ENCODE measurements at places on chromosomes 7 and 10.
A peak's percentile ranks its signal among the peaks of the same experiment; 100 is the strongest.

GRCh38 chr7:34401776-34402175 is 256.2 kb upstream of the NPSR1 start:
- no peak for DNase-seq

- DNase-seq, result no peak
These were observed 9.0 kb upstream of the ARMS2 start for GRCh38 chr10:122445469-122445868.

GRCh38 chr7:1610678-1611302 is 41.0 kb upstream of the PSMG3 start:
- no peak for DNase-seq

DNA sequence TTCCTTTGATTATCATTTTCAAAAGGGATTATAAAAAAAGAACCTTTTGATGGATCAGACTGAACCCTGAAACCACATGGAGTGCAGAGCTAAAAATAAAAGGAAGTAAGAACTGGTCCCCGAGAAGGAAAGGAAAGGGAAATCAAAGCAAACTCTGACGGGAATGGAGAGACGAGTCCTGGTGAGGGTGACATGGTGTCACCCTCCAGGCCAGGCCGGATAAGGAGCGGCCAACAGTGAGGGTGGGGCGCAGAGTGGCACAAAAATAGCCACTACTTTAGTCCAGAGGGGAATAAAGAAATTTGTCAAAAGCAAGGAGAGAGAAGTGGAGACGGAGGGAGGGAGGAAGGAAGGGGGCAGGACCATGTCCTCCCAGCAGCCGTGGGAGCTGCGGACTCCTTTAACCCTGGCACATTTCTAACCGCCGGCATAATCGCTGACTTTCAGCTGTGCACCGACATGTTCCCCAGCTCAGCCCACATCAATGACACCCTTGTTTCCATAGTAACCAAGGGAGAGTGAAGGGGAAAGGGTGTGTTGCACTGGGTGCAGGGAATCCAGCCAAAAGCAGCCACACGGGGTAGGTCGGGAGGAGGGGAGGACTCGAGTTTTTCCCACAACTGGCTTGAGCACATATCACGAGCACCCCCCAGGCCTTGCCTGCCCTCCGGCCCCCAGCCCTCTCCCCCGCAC is 29.7 kb downstream of the TRIM8 start:
- peak; percentile 52 for DNase-seq

DNA sequence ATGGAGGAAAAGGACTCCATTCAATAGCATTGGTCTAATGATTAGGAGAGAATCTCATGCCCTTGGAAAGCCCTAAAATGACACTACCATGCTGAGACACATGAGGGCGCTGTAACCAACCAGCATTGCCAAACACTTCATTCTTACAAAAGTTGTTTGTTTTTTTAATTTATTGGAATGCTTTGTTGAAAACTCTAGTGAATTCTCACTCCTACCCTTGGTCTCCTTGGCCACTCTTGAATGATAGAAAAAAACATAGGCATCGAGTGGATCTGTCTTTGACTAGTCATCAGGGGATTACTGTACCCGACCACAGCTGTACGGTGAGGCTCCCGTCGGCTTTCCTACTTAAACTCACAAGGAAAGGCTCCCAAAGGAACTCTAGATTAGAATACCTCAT is 29.3 kb upstream of the ADD3 start:
- peak; percentile 58 for DNase-seq

GRCh38 chr7:140989068-140989467 is 25.7 kb downstream of the MRPS33 start:
- DNase-seq, result no peak

DNA sequence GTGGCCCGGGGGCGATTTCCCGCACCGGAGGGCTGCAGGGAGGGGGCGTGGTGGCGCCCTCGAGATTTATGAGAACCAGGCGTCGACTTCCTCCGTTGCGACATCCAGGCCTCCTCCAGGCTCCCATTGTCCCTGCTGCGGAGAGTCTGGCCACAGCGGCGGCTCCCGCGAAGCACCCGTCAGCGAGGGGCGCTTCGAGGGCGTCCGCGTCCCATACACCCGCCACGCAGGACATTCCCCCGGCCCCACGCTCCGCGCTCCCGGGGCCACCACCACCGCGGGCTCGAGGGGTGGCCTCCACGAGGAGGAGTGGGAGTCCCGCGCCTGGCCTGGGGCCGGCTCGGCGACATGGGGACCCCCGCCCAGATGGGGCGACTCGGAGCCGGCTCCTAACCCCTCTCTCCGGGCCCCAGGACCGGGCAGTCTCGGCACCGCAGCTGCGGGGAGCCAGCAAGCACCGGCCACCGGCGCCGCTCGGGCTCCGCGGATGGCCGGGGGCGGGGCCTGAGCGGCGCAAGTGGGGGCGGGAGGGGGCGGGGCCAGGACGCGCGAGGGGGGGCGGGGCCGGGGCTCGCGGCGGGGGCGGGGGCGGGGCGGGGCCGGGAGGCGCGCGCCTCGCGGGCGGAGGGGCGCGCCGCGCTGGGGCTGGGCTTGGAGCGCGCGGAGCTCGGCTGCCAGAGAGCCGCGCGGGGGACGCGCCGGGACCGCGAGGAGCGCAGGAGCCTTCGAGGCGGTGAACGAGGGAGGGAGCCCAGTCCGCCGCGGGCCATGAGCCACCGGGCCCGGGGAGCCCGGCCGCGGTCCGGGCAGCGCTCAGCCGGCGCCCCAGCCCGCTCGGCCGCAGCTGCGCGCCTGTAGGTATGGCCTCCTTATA is at the start of gene SH2B2:
SH2B2 (plus strand) TSS at position 632 of the 874 bp plus-strand sequence. CDS start 13,683 bp downstream, outside the sequence.
- DNase-seq, result no peak

- no peak for DNase-seq
These were observed 28.5 kb downstream of the CELF2 start for GRCh38 chr10:11045995-11046775.

DNA sequence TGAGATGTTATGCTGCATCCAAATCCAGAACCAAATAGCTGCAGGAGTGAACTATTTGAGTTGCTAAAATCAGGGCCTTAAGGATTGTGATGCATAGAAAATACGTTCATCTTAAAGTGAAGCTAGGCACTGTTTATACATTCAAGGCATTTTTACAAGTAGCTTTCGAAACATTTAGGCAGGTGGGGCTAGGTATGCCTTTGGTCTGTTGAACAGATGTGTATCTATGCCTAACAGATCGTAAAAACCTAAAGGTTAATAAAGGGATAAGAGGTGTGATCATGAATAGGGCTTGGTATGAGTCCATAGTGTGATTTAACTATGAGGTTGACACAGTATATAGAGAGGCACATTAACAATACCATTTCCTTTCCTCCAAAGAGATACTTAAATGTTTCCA is 262.5 kb downstream of the SEMA3D start:
- DNase-seq, result no peak

DNA sequence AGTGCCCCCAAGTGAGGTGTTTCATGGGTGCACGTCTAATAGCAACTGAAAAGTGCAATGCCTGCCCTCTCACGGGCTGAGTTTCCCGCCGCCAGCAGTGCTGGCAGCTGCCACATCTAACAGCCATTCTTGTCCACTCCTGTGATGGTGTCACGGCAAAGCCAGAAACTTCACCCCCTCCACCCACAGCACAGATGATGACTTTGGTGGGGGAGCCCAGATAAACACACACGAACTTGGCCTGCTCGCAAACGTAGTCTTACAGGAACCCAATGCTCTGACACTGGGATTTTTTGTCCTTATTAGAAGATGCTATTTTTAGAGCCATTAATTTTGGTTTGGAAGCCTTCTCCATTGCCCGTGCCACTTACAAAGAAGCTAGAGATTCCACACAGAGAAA is 26.7 kb downstream of the CPXM2 start:
- DNase-seq, result no peak

- no peak for DNase-seq
These were observed 1.3 kb downstream of the PGAM2 start for GRCh38 chr7:44063894-44064651.

- no peak for DNase-seq
These were observed 14.6 kb downstream of the PHTF2 start for GRCh38 chr7:77813180-77813579.

DNA sequence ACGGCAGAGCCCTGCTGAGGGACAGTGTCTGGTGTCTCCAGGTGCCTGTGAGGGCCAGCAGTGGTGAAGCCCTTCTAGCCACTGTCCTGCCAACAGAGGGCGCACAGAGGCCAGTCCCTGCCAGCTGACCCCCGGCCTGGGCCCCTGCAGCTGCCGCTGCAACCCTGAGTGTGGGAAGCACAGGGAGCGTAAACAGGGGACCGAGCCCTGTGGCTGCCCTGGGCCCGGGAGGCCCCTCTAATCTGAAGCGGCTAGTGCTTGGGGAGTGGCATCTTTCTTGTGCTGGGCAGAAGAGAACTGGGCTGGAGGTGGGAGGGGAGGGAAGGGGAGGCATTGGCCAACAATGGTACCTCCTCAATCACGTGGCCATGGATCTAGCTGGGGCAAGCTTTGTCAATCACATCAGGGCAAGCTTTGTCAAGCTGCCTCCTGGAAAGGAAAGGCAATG is 34.6 kb downstream of the TRIM8 start:
- no peak for DNase-seq

GRCh38 chr7:136687693-136688322 is 180.6 kb upstream of the CHRM2 start:
- DNase-seq, result no peak

GRCh38 chr10:26441491-26442214 is 3.5 kb downstream of the APBB1IP start:
- DNase-seq, result no peak

GRCh38 chr10:61752111-61753011 is 89.6 kb downstream of the CABCOCO1 start:
- DNase-seq, result no peak

DNA sequence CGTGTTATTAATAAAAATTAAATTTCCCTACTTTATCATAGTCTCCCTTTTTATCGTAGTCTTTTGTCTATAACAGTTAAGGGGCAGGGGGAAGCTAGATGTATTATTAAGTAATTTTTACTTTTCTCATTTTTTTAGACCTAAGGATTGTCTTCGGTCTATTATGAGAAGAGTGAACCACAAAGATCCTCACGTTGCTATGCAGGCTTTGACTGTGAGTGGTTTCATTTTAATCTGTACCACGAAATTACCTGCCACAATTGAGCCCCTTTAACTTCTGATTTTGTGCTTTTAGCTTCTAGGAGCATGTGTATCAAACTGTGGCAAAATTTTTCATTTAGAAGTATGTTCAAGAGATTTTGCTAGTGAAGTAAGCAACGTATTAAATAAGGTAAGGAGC is 40.6 kb downstream of the STAM start:
- no peak for DNase-seq

GRCh38 chr10:75280236-75280635 is 44.5 kb upstream of the COMTD1 start:
- no peak for DNase-seq

DNA sequence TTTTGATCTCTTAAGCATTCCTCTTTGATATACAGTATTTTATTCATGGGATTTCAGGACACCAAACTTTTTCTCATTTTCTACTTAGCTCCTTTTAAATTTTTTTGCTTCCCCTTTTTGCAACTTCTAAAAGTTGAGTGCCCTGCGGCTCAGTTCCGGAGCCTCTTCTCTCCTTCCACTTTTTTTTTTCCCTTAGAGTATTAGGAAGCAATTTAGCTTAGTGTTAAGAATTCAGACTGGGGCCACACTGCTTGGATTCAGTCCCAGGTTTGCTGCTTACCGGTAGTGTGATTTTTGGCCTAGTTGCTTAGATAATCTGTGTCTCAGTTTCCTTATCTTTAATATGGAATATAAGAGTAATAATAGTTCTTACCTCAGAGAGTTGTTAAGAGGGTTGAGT is 3.4 kb downstream of the STAM start:
- no peak for DNase-seq

- DNase-seq, result no peak
These were observed 309.1 kb downstream of the MDFIC start for GRCh38 chr7:115230882-115231571.

- DNase-seq, result no peak
These were observed 3.2 kb downstream of the MMS19 start for GRCh38 chr10:97494863-97495506.

GRCh38 chr10:97888641-97889262 is 39.1 kb downstream of the GOLGA7B start:
- peak; percentile 11 for DNase-seq

DNA sequence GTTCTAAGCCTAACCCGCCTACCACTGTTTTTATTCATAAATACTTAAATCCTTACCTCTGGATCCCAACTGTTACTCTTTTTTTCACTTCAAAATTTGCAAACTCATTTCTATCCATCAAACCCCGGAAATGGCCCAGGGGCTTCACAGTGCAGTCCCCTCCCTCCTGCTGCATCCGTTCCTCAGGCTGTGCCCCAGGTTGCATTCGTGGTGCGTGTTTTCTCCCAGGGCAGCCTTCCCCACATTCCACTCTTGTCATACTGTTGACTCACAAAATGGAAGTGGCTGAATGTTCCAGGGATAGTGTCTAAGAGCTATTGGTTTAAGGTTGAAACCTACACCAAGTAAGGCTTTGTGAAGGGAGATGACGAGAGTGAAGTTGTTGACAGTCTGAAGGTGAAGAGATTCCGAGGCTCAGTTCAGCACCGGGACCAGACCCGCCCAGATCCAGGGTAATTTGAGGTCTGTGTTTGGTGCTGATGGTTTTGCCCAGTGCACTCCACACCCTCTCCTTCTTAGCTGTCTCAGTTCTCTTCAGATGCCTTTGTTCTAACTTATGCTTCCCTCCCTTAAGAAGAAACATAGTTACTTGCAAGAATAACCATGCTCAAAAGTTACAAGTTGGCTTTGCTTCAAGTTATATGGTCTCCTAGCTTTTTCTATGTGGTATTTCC is 7.7 kb downstream of the INSIG1 start:
- no peak for DNase-seq

DNA sequence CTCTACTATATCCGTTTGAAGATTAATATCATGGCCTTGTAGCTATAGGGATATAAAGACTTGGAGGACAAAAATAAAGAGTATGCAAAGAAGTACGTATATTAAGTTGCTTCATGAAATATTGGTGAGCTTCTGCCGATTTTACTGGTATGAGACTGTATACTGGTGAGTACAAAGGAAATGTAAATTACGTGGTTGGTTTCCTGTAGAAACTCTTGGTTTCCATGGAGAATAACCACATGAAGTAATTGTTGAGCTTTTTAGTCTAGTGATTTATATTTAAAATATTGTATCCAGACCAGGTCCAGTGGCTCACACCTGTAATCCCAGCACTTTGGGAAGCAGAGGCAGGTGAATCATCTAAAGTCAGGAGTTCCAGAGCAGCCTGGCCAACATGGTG is 32.2 kb upstream of the GLI3 start:
- no peak for DNase-seq

DNA sequence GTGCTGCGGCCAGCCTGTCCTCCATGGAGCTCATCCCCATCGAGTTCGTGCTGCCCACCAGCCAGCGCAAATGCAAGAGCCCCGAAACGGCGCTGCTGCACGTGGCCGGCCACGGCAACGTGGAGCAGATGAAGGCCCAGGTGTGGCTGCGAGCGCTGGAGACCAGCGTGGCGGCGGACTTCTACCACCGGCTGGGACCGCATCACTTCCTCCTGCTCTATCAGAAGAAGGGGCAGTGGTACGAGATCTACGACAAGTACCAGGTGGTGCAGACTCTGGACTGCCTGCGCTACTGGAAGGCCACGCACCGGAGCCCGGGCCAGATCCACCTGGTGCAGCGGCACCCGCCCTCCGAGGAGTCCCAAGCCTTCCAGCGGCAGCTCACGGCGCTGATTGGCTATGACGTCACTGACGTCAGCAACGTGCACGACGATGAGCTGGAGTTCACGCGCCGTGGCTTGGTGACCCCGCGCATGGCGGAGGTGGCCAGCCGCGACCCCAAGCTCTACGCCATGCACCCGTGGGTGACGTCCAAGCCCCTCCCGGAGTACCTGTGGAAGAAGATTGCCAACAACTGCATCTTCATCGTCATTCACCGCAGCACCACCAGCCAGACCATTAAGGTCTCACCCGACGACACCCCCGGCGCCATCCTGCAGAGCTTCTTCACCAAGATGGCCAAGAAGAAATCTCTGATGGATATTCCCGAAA is 2.7 kb downstream of the PIK3CG start:
- DNase-seq, result no peak

GRCh38 chr10:97667463-97667862 is 19.6 kb downstream of the AVPI1 start:
- DNase-seq, result no peak
